ENCODE measurements at places on chromosomes 12 and 14. TPM values are rescaled to one million over a fixed set of nuclear protein-coding genes. Genes with fewer than 3 reads are reported as not detected.

DNA sequence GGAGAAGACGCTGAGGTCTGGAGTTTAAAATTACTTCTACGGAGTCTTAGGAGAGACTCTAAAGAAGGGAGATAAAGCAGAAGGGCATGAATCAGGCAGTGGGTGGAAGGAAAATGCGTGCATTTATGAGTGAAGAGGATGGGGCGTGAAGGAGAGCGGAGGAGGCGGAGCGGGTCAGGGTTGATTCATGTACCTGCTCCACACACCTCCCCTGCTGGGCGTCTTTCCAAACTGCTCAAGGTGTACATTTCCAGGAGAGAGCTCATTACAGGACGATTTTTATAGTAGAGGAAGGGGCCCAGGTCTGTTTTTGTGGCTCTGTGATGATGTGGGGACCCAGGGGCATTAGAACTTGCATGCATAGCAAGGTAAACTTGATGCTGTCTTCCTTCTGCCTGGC is 65.0 kb upstream of the ASPG start:
- no peaks in the 10 kb centered on the region for H3K4me1 ChIP-seq
- no peaks in the 10 kb centered on the region for H3K27me3 ChIP-seq
- DNase-seq: no peak

- peak overlapping the region; percentile 74 for H3K4me3 ChIP-seq
- DNase-seq: no peak
- H3K27me3 ChIP-seq: no peaks in the 10 kb centered on the region
- no peaks in the 10 kb centered on the region for H3K36me3 ChIP-seq
Observed at GRCh38 chr12:76085520-76085868, 1.0 kb upstream of the NAP1L1 start.

- no peaks in the 10 kb centered on the region for H3K27me3 ChIP-seq
- no peaks in the 10 kb centered on the region for H3K36me3 ChIP-seq
- peaks cover 45% of the 10 kb centered on the region for H3K4me1 ChIP-seq
- no peak overlapping the region for H3K4me3 ChIP-seq
- no peak for DNase-seq
Observed at GRCh38 chr14:99232714-99233214, 39.2 kb downstream of the BCL11B start.

DERA gene
- polyA plus RNA-seq: 27.3 TPM

DNA sequence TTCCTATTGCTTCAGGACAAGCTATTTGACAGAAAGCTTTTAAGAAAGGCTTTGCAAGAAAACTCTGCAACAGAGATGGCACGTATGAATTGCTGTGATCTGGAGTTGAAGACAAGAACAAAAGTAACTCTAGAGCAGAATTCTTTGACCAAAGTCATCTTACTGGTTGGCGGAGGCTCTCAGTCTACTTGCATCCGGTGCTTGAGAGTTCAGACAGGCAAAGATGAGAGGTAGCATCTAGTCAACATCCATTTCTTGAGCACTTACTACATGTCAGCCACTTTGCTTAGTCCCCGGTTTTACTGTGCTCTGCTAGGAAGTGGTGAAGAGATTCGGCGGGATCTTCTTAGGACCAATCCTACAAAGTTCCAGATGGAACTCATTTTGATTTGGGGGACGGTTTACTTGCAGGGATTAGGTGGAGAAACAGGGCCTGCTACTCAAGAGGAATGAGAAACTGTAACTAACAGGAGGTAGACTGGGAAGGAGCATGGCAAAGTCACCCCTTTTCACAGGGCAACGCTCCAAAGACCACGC is 404 bp upstream of the CCDC91 start:
- H3K36me3 ChIP-seq: no peaks in the 10 kb centered on the region
- no peak for DNase-seq
- peak overlapping the region; percentile 81 for H3K27ac ChIP-seq

PLEKHG7 gene
- not detected for polyA plus RNA-seq

- no peaks in the 10 kb centered on the region for H3K36me3 ChIP-seq
- no peak for DNase-seq
- H3K4me1 ChIP-seq: no peaks in the 10 kb centered on the region
- H3K4me3 ChIP-seq: no peak overlapping the region
- no peaks in the 10 kb centered on the region for H3K27me3 ChIP-seq
Observed at GRCh38 chr12:42946871-42947381, 357.4 kb upstream of the PRICKLE1 start.

DNA sequence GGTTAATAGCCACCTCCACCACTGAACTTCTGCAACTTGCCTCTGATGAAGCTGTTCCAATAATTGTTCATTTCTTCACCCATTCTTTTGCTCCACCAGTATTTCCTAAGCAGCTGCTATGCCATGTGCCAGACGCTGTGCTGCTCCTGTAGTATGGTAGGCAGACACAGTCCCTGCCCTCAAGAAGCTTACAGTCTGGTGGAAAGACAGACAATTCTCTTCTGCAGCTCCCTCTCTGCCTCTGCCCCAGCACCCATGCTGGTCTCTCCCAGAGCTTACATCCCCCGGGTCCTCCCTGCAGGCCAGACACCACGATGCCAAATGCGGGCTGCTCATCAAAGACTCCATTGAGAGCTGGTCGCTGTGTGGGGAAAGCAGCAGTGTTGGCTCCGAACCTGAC is 111.6 kb upstream of the ESRRB start:
- peaks cover 20% of the 10 kb centered on the region for H3K4me1 ChIP-seq
- no peak overlapping the region for H3K4me3 ChIP-seq
- H3K27ac ChIP-seq: no peak overlapping the region
- no peaks in the 10 kb centered on the region for H3K36me3 ChIP-seq

STAC3 gene
- polyA plus RNA-seq: 0.48 TPM

- H3K27me3 ChIP-seq: no peaks in the 10 kb centered on the region
- no peaks in the 10 kb centered on the region for H3K4me1 ChIP-seq
- no peak overlapping the region for H3K27ac ChIP-seq
- no peak overlapping the region for H3K4me3 ChIP-seq
- DNase-seq: no peak
- no peaks in the 10 kb centered on the region for H3K36me3 ChIP-seq
Observed at GRCh38 chr12:180445-180844, 33.5 kb downstream of the SLC6A12 start.

GRCh38 chr12:103391103-103391502 is 104.7 kb downstream of the C12orf42 start:
- no peaks in the 10 kb centered on the region for H3K27me3 ChIP-seq
- H3K36me3 ChIP-seq: no peaks in the 10 kb centered on the region
- no peak overlapping the region for H3K4me3 ChIP-seq
- no peak overlapping the region for H3K27ac ChIP-seq
- H3K4me1 ChIP-seq: no peaks in the 10 kb centered on the region

- no peaks in the 10 kb centered on the region for H3K36me3 ChIP-seq
- no peak for DNase-seq
- H3K27ac ChIP-seq: no peak overlapping the region
- H3K4me3 ChIP-seq: no peak overlapping the region
Observed at GRCh38 chr14:22096514-22096895, 422.9 kb upstream of the OR4E1 start.

- DNase-seq: no peak
- H3K36me3 ChIP-seq: no peaks in the 10 kb centered on the region
- peaks cover 18% of the 10 kb centered on the region for H3K4me1 ChIP-seq
Observed at GRCh38 chr14:52882824-52883223, 68.0 kb downstream of the FERMT2 start.

DNA sequence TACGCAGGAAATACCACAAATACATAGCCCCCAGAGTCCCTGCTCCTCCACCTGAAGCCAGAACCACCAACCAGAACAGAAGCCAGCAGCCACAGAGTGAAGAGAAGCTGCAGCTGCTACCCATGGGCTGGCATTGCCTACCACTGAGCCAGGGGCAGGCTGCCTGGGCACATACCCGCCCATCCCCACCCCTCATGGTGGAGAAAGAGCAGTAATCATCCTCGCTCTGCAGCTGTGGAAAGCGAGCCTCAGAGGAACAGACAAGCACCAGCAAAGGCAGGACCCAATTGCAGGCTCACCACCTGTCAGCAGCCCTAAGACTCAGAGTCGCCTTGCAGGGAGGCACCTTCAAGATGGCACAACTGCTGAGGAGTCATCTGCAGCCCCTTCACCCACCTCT is 11.2 kb upstream of the CD9 start:
- H3K4me3 ChIP-seq: no peak overlapping the region
- H3K27me3 ChIP-seq: no peaks in the 10 kb centered on the region
- H3K36me3 ChIP-seq: no peaks in the 10 kb centered on the region
- peaks cover 5% of the 10 kb centered on the region for H3K4me1 ChIP-seq
- H3K27ac ChIP-seq: no peak overlapping the region
- DNase-seq: no peak

DNA sequence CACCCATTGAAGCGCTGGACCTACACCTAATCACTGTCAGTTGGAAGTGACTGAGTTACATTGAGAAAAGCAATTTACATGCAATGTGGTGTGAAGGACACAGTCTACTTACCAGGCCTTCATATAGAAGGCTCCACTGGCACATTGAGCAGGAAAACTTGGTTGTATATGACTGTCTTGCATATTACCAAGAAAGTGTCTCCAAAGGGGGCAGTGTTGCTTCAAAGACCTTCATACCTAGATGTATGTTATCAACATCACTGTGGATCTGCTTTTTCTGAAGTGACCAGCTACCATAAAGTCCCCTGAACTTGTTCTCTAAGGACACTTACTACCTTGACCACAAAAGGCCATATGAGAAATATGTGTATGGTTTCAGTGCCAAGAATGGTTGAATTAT is 64.1 kb downstream of the NELL2 start:
- H3K4me1 ChIP-seq: no peaks in the 10 kb centered on the region
- no peaks in the 10 kb centered on the region for H3K27me3 ChIP-seq
- DNase-seq: peak; percentile 59
- no peak overlapping the region for H3K4me3 ChIP-seq

DNA sequence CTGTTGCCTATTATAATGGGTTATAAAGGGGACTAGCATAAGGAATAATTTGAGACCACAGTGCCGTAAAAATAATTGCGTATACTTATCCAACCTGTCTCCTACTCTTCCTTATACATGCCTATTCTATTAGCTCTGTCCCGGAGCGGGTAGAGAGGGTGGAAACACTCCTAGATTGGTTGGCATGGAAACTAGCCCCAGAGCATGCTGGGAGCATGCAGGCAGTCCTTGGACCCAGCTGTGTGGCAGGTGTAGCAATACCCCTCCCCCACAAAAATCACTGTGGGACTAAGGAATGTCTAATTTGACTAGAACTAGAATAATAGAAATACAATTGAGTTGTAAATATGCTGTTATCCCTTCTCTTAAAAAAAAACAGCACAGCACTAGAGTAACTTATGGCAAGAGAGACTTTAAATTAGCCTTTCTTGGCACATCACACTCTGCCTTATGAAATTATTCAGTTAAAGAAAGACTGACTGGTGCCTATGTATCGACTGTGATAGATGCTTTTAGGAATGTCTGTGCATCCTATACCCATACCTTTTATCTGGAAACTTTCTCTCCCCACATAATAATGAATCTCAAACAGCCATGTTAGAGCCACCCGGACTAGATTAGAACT is 244.0 kb upstream of the DAAM1 start:
- no peaks in the 10 kb centered on the region for H3K36me3 ChIP-seq
- peaks cover 5% of the 10 kb centered on the region for H3K4me1 ChIP-seq
- H3K4me3 ChIP-seq: no peak overlapping the region
- H3K27ac ChIP-seq: no peak overlapping the region

LRRC43 gene
- not detected for polyA plus RNA-seq

STXBP6 gene
- 29.0 TPM for polyA plus RNA-seq

GRCh38 chr14:58717813-58718212 is 80.1 kb downstream of the DACT1 start:
- H3K4me3 ChIP-seq: no peak overlapping the region
- no peaks in the 10 kb centered on the region for H3K27me3 ChIP-seq
- H3K4me1 ChIP-seq: no peaks in the 10 kb centered on the region

DNA sequence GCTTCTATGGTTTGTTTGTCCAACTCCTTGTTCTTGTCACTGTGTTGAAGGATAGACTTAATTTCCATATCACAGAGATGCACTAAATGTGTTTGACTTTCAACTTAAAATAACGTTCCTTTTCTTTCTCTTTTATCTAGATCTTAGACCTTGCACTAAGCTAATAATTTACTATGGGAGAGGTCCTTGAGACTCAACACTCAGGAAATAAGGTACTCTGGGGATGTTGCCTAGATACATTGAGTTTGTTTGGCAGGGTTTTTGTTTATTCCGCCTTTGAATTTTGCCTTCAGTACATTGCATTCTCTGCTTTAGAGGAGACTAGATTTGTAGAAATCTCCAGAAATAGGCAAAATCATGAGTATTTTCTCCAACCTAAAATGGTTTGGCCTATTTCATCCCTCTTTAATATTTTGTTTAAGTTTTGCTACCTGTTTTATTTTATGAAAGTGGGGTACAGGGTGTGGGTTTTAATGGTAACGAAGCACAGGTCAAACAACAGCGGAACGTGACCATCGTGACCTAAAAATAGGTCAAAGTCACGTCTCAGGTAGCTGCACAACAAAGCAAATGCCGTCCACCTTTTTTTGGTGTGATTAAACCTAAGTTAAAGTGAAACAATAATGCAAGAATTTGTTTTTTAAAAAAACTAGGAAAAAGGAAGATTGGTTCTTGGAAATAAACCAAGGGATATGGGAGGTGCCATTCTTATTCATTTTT is 115.3 kb upstream of the CPSF6 start:
- H3K27ac ChIP-seq: no peak overlapping the region
- no peak for DNase-seq
- H3K36me3 ChIP-seq: no peaks in the 10 kb centered on the region
- H3K27me3 ChIP-seq: no peaks in the 10 kb centered on the region
- no peak overlapping the region for H3K4me3 ChIP-seq

DNA sequence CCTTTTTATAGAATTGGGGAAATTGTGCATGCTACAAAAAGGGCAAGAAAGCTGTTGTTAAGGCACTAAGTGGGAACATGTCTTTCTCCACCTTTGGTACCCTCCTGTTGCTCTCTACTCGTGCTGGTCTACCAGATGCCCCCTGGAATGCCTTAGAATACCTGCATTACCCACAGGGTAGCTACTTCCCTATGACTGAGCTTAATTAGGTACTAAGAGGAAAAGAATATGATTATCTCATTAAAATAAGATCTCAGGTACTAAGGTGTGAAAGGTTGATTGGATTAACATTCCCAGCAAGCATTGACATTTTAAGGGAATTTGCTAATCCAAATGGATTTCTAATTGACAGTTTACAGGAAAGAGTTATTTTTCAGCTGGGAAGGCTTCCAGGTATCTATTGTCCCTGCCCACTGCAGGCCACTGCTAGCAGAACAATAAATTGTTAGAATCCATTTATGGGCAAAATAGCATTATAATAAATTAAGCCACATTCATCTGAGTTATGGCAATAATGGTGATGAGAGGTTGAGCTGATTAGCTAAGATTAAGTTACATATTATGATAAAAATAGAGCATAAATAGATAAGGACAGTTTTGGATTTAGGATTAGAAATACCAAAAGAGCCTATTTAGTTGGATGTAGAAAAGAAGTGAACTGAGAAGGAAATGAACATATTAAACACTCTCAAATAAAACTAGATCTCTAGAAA is 67.8 kb upstream of the GRIP1 start:
- no peaks in the 10 kb centered on the region for H3K4me1 ChIP-seq
- H3K27ac ChIP-seq: no peak overlapping the region
- H3K4me3 ChIP-seq: no peak overlapping the region
- H3K36me3 ChIP-seq: no peaks in the 10 kb centered on the region
- H3K27me3 ChIP-seq: no peaks in the 10 kb centered on the region

Measured in GM23338 (cell line).